NCI-H1417 treated with DMSO at 0.1 percent for 48 hours (cell line): ENCODE measurements at places on chromosomes 2 and 18.

DNA sequence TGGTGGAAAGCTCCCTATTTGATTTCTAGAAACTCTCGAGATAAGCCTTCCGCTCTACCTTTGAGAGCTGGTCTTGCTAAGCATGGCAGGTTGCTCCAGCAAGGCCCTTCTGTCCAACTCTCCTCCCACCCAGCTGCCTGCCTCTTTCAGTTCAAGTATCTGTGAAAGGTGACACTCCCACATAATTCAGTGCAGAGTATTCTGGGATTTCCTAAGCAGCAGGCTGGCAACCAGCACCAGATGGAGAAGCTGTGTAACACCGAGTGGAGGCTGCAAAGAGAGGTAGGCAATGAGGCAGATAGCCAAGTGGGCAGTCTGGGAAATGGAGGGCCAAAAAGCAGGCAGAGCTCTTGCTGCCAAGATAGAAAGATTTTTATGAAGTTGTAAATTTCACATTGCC lies 88.4 kb upstream of the CAVIN2 start:
- DNase-seq: no peak

DNA sequence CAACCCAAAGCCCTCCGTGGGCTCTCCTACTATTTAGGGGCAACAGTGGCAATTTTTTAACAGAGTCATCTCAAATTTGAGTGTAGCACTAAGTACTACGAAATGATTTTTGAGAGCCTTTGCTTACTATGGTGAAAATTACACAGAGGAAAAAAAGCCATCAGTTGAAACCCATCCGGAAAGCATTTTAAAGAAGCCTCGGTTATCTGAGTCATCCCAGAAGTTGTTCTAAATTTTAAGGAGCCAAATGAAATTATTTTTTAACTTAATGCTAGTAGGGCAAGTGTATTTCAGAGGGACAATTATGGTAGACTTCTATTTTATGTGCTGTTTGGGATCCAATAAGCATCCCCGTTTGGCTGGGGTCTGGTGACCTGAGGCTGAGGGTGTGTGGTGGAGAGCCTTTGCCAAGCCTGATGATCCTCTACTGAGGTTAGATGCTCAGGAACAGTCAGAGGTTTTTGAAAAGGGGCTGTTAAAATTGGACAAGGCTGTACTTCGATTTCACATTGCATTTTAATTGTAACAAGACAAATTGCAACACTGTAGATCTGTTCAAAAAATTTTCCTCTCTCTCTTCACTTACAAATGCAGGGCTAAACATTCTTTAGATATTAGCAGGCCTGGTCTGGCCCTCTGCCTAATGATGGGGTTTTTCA lies 47.0 kb downstream of the RAPGEF4 start:
- no peak for DNase-seq

GRCh38 chr2:85694052-85695025 lies at the start of gene GNLY:
Gene GNLY (plus strand): TSS chr2:85694358. CDS start chr2:85694419, 61 bp downstream.
- no peak for DNase-seq

DNA sequence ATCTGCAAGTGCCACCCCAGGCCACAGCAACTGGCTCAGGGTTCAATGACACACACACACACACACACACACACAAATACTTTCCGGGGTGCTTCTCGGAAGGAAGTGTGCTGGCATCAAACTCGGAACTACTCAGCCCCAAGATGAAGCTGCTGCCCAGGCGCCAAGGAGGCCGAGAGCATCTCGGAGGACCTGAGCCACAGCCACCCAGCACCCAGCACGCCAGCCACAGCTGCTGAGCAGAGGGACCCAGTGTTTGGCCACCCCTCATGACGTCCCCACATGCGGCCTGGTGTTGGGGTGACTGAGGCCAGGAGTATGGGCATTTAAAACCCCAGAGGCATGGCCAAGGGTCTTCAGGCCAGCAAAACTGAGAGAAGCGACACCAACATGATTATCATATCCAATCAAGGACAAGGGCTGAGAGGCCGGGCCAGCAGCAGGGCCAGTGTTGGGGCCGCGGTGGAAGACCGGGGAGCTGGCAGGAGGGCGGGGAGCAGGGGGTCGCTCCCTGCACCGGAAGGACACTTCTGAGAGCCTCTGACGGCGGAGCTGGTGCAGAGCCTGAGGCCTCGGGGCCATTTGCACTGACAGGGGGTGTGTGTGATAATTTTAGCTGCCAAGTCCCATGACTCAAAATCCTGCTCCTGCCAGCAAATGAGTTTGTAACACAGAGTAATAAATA lies 61.8 kb downstream of the BIN1 start:
- DNase-seq: no peak

DNA sequence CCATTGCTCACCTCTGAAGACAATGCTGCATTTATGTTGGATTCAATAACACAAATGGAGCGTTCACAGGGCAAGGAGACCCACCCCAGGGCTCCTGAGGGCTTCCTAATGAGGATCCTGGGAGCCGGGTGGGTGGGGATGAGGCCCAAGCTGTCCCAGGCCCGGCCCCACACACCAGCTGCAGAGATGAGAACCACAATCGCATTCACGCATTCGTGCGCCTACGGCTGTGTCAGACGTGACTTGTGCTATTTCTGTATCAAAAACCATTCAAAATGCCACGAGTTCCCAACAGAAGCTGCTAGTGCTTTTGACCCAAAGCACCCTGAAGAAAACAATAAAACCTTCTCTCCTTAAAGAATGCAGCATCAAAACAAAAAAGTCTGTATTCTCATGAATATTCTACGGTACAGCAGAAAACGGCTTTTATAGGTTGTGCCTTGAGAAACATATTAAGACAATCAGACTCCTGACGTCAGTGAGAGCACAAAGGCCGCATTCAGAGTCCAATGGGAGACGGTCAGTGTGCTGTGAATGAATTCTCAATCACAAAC lies 205.4 kb downstream of the HDAC4 start:
- DNase-seq: no peak

- DNase-seq: no peak
These were observed 942.3 kb downstream of the CPS1 start for GRCh38 chr2:211498551-211499205.

- DNase-seq: no peak
These were observed 161.0 kb downstream of the HDAC4 start for GRCh38 chr2:239239607-239240413.

DNA sequence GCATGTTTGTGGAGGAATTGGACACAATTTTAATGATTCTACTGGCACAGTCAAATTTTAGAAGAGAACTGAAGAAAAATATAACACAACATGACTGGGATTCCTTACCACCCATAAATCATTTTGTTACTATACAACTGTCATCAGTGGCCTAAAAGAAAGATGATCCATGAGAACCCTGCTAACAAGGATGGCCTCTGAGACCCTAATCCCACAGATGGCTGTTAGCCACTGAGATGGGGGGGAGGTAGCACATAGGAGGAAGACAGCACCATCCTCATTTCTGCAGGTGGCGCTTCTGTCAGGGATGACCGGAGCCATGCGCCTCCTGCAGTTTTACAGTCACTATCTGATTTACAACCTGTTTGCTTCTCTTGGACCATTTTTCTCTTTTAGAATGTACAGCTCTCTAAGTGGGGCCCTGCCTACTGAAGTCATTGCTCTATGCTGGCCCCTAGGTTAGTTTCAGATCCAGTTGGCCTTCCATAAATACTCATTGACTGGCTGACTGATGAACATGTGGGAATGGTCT lies 279.8 kb downstream of the NAPG start:
- DNase-seq: no peak

DNA sequence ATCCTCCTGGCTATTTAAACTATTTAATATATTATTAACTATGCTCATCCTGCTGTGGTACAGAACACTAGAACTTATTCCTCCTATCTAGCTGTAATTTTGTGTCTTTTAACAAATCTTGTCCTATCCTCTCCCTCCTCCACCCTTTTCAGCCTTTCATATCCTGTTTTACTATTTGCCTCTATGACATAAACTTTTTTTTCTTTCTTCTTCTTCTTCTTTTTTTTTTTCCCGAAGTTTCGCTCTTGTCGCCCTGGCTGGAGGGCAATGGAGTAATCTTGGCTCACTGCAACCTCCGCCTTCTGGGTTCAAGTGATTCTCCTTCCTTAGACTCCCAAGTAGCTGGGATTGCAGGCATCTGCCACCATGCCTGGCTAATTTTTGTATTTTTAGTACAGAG lies 201.5 kb downstream of the LPIN1 start:
- no peak for DNase-seq

DNA sequence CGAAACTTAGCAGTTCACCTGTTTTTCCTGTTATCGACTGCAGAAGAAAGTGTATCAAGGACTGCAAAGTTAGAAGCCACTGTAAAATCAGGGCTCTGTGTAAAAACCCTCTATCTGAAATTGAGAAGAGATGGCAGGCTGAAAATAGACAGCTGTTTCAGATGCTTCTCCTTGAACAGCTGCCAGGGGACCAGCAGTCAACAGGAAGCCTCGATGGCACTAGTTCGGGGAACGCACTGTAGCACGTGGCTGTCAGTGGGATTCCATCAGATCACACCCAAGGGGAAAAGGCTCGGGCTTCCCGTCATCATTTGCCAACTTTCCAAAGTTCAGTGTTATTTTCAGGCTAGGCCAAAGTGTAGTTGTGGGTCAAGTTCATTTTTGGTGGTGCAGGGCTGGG lies 316.9 kb downstream of the TXNL1 start:
- no peak for DNase-seq

- DNase-seq: no peak
These were observed 1.7 kb downstream of the NCK2 start for GRCh38 chr2:105746177-105747080.

- DNase-seq: no peak
These were observed 100.1 kb downstream of the VAPA start for GRCh38 chr18:10013621-10014543.

DNA sequence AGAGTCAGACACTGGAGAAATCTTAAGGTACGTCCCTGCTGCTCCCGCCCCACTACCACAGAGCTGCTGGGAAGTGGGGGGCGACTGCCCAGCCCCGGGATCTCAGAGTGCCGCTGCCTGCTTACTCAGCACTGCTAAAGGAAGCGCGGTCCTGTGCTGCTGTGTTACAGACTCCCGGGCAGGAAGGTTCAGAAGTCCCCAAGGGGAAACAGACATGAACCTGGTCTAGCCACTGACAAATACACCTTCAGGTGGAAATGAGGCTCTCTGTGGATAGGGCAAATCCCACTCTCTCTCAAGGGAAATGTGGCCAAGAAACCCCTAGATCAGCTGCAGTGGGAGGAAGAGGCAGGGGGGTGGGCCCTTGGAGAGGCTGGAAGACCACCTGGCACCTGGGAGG lies 13.7 kb downstream of the MTERF4 start:
- no peak for DNase-seq

DNA sequence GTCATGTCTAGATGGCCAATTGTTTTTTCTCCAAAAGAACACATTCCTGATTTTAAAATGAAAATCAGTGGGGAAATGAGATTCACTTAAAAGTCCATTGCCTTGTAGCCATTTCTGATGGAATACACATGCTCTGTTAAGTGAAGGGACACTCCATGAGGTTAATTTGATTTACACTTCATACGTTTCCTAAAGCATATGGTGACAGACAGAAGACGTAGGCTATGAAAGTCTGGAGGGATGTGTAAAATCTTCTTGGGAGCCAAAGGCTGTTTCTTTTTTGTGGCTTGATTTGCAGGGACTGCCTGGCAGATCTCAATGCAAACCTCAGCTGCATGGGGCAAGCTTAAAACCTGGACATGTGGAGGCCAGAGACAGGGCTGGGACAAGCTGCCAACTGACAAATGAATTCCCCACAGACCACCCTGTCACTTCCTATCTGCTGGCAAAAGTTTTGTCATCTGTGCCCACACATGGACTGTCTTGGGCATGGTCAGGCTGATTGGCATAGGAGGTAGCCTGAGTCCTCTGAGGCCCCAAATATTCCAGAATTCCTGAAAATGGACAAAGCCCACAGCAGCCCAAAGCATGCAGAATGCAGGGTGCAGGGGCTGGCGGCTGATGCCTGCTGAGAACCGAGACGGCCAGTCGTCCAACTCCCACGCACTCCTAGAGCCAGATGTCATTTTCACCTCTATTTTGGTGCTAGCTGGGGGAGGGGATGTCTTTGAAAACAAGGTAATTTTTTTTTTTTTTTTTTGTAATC lies 73.9 kb downstream of the SDC1 start:
- no peak for DNase-seq
